Fibroblast of the conjunctiva (primary cell): ENCODE measurements at places on chromosomes 4 and X.

GRCh38 chr4:76160355-76160754, 12.2 kb upstream of the NUP54 start:
- no peak for DNase-seq

GRCh38 chrX:11416600-11416999, 123.4 kb downstream of the AMELX start:
- DNase-seq, result no peak

DNA sequence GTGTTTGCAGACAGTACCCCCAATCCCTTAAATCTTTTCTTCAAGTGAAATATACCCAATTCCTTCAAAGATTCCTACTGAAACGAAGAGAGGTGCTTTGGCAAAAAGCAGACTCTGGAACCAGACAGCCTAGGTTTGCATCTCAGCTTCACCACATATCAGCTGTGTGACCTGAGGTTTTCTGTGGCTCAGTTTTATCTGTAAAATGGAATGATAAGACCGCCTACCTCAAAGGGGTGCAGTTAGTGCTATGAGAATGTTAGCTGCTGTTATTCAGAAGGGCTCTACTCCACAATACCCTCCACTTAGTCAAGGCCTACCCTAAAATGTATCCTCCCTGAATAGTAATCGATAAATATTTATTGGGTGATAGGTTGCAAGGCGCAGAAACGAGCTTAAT, 664 bp downstream of the PIR start:
- no peak for DNase-seq

DNA sequence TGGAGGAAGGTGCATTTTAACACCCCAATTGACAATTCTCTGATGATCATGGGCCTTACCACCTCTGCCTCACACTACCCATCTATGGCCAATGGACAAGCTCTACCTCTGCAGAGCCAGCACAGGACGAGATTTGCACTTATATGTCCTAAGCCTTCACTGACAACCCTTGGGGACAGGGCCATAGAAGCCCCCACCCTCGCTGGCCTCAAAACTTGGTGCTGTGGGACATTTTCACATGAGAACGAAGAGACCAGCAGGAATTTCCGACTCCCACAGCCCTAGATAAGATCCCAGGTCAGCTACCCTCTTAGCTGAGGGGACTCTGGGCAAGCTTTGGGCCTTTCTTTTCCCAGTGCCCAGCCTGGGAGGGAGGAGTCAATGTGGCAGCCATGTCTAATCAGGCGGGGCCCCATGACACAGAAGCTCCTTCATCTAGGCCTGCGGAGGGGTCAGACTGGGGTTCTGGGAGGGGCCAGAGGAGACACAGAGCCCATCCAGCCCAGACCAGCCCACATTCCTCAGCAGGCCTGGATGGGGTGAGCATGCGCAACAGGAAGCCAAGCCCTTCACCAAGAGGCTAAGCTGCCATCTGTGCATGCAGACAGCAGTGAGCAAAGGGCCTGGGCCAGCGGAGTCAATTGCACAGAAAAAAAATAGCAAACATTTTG, 12.1 kb downstream of the PJA1 start:
- DNase-seq, result no peak

DNA sequence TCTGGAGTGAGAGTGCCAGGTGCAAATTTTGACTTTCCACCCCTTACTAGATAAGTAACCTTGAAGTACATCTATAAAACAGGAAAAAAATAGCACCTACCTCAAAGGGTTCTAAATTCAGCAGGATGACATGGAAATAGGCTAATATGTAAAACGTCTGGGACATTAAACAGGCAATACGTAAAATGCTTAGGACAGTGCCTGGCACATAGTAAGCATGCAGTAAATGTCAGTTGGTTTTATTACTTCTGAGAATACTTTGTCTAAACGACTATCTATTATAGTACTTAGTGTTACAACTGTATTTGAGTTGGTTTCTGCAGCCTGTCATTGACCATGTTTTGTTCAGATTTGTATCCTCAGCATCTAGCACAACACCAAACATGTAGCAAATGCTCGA, 70.8 kb downstream of the ARX start:
- no peak for DNase-seq

DNA sequence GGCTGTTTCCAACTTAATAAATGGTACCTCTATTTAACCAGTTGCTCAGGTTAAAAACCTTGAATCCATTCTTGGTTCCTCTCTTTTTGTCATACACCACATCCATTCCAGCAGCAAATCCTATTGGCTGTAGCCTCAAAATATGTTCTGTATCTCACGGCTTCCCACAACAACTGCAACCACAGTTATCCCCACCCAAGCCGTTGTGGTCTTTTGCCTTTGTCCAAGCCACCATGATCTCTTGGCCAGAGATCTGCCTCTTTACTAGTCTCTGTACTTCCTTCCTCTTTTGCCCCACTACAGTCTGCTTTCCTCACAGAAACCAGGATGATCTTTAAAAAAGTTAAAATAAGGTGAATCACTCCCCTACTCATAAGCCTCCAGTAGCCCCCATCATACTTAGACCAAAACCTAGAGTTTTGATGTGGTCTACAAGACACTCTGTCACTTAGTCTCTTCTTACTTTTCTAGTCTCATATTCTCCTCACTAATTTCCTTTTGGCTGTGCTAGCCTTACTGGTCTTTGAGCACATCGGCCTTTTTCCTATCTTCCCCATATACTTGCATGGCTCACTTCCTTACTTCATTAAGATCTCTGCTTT, 10.3 kb downstream of the MAOA start:
- no peak for DNase-seq

DNA sequence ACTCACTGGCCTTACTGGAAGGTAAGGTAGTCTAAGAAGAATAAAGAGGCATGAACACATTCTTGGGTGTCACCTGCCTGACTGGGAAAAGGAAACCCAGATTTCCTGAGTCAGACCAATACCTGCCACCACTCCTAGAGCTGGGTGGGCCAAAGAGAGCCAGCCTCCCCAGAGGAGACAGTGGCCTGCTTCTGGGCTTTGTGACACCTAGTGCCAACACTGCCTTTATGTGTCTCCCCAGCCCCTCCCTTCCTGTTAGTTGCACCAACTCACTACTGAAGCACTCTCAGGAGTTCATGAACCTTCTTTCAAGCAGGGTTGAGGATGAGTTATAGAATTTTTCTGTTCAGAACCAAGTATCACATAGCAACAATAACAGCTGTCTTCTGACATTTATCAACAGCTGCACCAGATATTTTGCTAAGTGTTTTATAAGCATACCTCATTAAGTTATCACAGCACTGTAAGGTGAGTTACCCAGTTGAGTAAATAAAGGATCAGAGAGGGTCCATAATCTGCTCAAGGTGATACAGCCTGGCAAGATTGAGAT, 77.6 kb upstream of the ETNPPL start:
- DNase-seq, result no peak

GRCh38 chr4:72911316-72911715, 158.2 kb downstream of the COX18 start:
- DNase-seq, result no peak

GRCh38 chrX:100647095-100647494, 3.1 kb downstream of the SRPX2 start:
- DNase-seq, result no peak

DNA sequence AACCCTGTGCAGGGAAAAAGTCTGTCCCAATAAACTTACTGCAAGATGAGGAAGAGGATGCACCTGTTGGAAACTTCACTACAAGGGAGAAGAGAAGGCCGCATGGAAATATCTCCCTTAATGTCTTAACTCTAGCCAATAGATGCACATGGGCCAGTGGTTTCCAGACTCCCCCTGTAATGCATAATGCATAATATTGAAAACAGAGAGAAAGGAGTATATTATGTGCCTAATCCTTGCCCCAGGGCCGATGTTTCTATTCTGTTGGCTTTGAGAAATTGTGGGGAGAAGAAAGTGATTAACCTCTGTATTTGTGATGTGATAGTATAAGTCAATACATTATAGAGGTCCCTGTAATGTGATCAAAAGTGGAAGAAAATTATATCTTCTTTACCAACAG, 37.2 kb downstream of the INTS12 start:
- no peak for DNase-seq

DNA sequence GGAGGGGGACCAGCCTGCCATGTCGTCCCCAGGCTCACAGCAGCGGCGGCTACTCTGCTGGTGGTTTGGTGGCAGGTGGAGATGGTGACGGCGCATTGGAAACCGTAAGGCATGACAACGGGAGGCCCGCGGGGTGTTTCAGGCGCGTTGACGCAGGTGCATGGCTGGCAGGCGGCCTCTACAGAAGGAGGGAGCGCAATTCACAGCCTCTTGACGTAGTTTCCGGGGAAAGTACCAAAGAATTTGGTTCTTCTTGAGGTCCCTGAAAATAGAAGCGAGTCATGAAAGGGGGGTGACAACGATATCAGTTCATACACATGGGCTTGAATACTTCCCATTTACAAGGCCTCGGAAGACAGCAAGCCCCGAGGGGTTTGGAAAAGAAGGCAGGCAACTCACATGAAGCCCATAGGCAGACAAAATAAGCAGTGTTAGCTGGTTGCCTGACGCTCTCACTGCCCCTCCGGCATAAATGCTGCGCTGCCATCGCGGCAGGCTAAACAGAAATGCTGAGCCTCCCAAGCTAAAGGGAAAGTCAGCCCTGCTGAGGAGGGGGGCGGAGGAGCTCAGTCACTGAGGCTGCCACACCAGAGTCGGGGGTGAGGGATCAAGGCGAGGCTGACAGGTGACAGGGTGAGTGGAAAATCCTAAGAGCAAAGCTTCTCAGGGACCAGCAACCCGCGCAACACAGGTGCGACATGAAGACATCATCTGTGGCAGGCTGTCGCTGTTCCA, 52.3 kb upstream of the PDLIM3 start:
- DNase-seq, result no peak

- DNase-seq, result no peak
Measured at GRCh38 chr4:6180841-6181631, 19.3 kb downstream of the JAKMIP1 start.

- DNase-seq, result no peak
Measured at GRCh38 chrX:136754651-136755050, 26.1 kb downstream of the ARHGEF6 start.

DNA sequence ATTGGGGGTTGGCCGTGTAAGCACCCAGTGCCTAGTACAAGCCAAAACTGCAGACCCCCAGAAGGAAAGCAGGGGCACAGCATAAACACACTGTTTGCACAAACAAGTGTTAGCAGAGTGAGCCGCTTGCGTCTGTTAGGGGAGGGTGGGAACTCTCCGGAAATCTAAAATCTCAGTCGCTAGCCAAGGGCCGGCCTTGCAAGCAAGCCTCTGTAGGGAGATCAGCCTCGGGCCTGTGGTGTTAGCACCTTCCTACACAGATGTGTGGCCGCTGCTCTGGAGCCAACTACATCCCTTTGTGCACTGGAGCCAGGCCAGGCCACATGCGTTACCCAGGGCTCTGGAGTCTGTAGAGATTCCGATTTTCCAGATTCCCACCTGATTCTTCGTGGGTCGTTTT, 67.1 kb downstream of the GPR143 start:
- no peak for DNase-seq

- no peak for DNase-seq
Measured at GRCh38 chr4:94160774-94161173, 46.9 kb upstream of the SMARCAD1 start.

DNA sequence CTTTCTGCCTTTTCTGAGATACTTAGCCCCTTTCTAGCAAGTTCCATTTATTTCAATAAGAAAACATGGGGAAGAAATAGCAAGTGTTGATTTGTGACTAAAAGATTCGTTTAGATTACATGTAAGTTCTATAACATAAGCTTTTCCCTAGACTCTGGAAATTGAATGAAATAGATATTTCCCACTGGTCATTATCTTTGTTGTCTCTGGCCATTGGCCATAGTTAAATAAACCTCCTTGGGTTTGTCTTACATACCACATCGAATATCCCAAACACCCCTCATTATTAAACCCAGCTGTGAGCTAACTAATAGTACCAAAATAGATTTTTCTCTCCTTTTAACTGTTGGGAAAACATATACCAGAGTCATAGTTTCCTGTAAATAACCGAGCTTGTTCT, 534.8 kb downstream of the IQCM start:
- peak; percentile 1 for DNase-seq

GRCh38 chrX:19555236-19555635, 39.9 kb upstream of the MAP3K15 start:
- DNase-seq, result no peak

DNA sequence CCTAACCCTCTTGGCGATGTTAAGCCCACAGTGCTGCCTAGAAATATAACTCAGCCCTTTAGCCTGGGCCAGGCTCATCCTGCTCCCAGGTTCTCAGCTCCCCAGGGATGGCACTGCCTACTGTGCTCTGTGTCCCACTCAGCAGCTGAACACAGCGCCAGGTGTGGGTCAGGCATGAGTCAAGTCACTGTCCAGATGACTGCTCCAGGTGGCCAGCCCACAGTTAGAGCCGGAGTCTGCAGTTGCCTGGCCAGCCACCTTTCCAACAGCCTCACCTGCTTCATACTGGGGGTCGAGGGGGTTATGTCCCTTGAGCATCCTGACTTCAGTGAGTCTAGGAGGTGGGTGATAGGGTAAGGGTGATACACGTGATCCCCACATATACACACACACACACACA, 48.4 kb downstream of the TBC1D14 start:
- DNase-seq, result no peak

DNA sequence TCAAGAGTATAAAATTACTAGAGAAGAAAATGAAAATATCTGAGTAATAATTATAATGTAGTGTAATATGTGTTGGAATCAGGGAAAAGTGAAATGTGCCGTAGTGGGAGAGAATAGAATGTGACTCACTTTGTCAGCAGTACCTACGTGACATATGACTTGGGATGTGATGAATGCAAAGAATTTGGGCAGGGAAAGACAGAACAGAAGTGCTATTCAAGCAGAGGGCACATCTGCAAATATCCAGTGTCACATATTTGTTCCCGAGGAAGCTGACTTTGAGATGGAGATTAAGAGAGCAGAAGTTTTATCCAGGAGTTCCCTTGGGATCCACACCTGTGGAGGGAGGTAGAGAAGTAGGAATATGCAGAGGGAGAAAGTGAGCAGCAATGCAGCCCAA, 69.3 kb upstream of the HS3ST1 start:
- no peak for DNase-seq

- no peak for DNase-seq
Measured at GRCh38 chr4:32435308-32435707, 1715.1 kb downstream of the PCDH7 start.

DNA sequence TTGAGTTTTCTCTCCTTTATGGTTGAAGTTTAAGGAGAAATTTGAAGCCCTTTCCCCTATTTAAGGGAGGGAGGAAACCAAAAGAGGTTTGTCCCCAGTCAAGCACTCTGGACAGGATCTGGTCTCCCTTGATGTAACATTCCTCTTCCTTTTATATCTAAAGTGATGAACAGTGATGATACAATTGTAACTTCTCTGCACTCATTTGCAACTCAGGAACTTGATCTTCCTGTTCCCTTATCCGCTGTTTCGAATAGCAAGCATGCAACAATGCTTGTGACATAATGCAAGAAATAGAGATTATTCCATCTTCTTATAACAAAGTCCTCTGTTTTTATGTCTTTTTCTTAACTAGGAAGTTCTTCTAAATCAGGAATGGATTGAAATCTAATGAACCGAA, 18.3 kb downstream of the ALPK1 start:
- no peak for DNase-seq

- DNase-seq, result no peak
Measured at GRCh38 chr4:137417676-137418075, 114.6 kb downstream of the PCDH18 start.
